DMS 273 treated with DMSO at 0.1 percent for 48 hours (cell line): ENCODE measurements at places on chromosomes 5 and 9.

GRCh38 chr5:85077581-85077980 is 692.9 kb upstream of the EDIL3 start:
- DNase-seq = no peak

GRCh38 chr9:137970686-137971476 is 93.3 kb downstream of the CACNA1B start:
- DNase-seq = no peak

DNA sequence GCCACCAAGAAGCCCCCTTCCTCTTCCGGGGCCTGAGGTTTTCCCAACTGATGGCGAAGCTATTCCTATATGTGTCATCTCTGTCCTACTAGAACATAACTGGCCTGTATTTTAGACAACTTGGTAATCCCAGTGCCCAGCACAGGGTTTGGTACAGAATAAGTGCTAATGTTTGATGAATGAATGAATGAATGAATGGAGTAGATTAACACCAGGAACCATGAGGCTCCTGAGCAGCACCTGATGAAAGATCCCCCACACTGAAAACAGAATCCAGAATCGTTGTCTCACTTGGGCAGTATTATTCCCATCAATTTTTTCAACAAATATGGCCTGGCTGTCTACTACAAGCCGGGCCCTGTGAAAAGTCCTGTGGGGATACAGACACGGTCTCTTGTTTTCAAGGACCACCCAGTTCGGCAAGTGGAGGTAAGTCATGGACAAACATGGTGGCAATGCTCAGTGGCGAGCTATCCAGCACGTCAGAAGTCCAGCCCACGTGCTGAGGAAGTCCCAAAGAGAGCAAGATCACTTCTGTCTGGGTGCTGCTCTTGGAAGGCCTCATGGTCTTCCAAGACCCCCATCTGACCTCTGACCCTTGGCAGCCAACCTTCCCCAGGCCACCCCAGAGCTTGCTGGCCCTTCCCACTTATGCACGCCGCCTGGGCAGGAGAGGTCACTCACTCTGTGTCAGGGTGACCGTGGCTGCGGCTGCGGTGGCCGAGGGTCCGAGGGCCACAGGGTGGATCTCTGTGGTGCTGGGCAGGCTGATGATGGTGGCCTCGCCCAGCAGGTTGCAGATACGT is 1.0 kb downstream of the NAIF1 start:
- DNase-seq = no peak

DNA sequence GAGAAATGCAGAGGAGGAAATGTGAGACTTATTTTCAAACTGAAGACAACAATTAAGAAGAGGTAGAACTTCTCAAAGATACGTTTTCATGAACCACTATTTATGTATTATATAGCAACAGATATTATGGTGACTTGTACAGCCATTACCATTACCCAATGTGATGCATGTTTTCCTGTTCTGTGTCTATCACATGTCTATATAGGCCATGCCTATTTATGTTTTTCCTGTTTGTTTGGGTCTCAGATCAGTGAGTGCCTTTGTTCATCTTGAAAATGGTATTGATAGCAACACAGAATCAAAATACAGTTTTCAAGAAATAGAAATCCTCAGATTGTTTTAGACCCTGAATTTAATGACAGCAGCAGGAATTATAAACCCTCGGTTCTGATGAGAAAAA is 44.0 kb downstream of the DAPK1 start:
- no peak for DNase-seq

- no peak for DNase-seq
These were observed 208.6 kb downstream of the GAPVD1 start for GRCh38 chr9:125470189-125470588.

DNA sequence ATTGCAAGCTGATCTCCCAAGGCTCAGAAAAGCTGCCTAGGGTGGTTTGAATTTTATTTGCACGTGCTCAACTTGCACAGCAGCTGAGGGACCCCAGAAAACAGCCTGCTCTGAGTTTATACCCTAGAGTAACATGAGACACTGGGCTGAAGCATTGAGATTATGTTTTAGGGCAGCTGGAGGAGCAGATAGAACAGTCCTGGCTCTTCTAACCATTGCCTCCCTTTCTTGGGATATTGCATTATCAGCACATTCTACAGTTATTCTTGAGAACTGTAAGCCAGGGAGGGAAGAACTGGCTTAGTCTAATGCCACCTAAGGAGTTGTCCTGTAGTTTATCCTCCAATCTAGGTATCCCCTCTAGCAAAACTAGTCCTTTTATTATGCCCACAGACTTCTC is 10.3 kb downstream of the SMC2 start:
- DNase-seq = no peak
